ENCODE measurements at places on chromosomes 2 and 18.

DNA sequence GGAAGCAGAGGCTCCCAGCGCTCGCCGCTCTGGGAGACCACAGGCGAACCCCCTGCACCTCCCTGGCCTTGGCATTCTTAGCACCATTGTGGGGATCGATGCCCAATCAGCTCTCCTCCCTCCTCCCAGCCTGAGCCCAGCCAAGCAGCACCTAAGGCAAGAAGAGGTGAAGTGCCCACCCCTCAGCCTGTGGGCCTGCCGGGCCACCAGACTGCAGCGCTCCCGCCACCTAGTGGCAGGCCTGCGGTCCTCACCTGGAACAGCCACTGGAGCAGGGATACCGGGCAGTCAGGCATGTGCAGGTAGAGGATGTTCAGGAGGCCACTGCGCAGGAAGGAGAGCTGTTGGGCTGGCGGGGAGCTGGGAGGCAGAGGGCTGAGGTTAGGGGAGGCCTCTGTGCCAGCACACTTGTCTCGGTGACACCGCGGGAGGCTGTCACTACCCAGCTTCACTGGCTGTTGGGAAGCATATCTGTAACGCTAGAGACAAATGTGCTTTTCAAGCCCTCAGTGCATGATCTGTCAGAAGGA, 35.2 kb downstream of the FAM178B start:
- DNase-seq = peak; percentile 74

DNA sequence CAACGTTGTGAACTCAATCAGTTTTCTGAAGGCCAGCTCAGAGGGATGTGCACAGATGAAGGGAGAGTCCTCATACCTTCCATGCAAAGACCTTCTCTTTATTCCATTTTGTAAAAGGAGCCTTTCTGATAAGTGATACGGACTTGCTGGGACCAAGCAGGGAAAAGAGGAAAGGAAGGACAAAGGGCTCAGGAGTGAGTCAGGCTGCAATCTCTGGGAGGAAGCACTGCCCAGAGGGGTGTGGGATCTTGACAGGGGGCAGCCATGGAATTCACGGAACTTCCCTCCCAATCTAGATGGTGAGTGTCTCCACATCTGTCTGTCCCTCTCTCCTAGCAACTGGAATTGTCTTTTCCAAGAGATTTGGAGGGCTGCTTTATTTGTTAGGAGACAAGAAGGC, 281.4 kb upstream of the CELF4 start:
- DNase-seq = no peak

GRCh38 chr2:158782616-158783015, 12.5 kb upstream of the DAPL1 start:
- DNase-seq = no peak

DNA sequence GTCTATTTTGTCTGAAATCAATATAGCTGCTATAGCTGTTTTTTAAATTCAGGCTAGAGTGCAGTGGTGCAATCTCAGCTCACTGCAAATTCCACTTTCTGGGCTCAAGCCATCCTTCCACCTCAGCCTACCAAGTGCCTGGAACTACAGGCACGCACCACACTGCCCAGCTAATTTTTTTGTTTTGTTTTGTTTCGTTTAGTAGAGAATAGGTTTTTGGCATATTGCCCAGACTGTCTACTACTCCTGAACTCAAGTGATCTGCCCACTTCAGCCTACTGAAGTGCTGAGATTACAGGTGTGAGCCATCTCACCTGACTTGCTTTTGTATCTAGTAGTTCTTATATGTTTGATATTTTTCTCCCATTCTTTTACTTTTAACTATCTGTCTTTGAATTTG, 259.7 kb downstream of the CDH19 start:
- DNase-seq = no peak

DNA sequence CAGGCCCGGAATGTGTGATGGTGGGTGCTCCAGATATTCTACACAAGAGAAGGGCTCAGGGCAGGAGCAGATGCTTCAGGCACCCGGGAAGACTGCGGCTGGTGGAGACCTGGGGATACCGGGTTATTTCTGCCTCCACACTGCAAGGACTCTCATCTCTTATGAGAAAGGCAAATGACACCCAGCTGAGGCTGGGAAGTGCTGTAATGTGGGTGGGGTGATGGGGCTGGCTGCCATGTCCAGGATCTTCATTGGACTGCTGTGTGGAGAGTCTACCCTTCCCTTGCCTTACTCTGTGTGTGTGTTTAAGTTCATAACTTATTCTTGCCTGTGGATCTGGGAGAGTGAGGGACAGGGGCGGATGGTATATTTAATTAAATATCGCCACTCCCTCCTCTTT, 124.1 kb downstream of the KLHL29 start:
- no peak for DNase-seq

GRCh38 chr2:211435331-211435730, 878.9 kb downstream of the CPS1 start:
- DNase-seq = no peak

DNA sequence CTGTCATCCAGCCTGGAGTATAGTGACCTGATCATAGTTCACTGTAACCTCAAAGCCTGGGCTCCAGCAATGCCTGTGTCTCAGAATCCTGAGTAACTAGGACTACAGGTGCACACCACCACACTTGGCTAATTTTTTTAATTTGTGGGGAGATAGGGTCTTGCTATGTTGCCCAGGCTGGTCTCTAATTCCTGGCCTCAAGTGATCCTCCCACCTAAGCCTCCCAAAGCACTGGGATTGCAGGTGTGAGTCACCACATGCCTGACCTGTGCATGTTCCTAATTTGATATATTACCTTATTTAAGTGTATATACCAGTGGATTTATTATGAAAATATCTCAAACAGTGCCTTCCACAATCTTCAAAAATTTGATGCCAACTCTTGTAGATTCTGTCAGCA, 123.6 kb upstream of the XIRP2 start:
- DNase-seq = no peak

GRCh38 chr2:199441759-199442158, 16.0 kb downstream of the SATB2 start:
- DNase-seq = no peak

GRCh38 chr2:205684871-205685313, 2.6 kb downstream of the NRP2 start:
- peak; percentile 48 for DNase-seq

DNA sequence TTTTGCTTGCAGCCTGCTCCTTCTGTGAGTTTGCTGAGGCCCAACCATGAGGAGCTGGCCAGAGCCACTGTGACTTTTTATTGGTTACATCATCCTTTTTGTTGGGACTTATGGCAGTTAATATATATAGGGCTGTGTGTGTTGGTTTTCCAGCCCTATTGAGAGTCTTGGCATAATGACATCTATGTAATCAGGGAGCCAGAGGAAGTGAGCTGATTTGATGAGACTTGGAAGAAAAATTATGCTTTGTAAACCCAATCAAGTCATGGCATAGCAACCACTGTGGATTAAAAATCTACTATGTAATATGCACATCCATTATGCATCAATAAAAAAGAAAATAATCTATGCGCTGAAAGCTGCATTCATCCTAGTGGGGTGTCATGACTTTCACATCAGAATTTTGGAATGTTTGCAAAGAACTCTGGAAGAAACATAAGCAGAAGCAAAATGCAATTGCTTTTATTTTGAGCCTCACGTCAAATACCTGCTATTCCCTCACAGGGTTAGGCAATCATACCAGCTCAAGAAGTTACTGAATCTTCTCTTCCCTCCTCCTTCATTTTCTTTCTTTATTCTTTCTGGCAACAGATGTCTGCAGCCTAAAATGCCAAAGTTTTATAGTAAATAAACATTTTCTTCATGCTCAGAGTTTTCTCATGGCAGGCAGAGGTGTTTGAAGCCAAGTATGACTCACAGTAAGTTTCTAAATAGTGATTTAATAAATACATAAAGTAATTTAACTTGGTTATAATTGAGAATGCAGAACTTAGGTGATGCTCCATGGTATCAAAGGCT, 308.5 kb downstream of the KCNS3 start:
- DNase-seq = no peak

GRCh38 chr18:35038881-35039491, 2.2 kb upstream of the MAPRE2 start:
- no peak for DNase-seq

DNA sequence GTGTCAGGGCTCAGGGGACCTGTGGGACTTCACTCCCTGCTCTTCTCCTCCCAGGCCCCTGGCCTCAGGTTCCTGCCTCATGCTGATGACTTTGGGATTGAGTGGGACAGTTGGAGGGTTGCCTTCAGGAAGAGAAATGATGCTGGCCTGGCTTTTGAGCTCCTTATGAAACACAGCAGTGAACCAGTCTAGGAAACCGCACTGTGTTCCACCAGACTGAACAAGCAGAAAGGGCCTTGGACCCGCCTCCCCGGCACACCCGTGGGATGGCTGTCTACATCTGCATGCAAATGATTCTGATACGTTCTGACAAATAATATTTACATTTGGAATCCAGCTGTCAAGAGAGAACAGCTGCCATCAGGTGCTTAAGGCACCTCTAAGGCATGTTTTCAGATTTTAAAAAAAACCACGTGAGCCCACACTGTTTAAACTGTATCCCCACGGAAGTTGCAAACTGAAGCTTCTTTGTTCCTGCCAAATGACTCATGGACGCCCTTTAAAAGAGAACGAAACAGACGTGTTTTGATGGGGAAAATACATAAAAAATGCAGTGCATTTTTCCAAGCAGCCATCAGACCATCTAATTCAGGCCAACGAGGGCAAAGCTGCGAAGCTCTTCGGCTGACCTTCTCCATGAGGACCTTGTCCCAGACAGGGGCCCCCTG, 27.6 kb upstream of the ASAP2 start:
- peak; percentile 61 for DNase-seq

GRCh38 chr2:121049131-121049530, 235.9 kb downstream of the TFCP2L1 start:
- no peak for DNase-seq

DNA sequence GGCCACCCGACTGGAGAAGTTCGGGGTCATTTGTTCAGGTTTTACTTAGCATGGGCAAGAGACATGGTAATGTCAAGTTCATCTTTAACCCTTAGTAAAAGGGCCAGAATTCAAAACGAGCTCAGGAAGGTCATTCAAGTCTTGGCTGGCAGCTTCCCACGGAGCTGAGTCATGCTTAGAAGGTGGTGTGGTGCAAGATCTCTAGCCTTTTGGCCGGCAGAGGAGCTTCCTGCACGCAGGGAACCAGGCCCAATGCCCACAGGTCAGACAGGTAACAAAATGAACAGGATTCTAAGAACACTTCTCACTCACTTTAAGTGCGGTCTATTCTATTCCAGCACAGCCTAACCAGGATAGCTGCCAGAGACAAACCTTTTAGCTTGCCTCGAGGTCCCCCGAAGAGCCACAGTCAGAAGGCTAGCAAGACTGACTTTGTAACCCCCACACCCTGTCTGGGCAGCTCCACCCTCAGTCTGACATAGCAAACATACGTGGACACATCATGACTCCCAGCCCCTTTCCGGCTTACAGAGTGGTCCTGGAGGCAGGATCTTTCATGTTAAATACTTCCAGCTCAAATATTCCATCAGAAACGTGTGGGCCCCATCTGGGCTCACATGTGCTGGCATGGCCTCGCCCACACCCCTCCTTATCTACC, 292.7 kb downstream of the BCL11A start:
- no peak for DNase-seq

- peak; percentile 54 for DNase-seq
These were observed 154.3 kb downstream of the TTC32 start for GRCh38 chr2:19747310-19748072.

DNA sequence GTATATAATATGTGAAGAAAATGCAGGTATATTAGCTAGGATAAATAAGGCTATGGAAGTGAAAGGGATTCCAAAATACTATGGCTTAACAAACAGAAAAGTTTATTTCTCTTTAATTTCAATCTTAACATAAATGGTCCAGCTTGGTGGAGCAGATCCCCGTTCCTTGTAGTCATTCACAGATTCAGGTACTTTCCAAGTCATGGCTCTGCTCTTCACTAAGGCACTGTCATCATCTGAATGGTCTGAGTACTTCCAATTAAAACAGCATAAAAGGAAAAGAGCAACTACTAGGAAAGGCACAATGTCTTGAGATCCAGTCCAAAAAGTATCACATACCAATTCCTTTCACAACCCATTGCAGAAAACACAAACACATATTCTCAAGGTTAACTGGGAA, 63.4 kb downstream of the OLA1 start:
- DNase-seq = no peak

DNA sequence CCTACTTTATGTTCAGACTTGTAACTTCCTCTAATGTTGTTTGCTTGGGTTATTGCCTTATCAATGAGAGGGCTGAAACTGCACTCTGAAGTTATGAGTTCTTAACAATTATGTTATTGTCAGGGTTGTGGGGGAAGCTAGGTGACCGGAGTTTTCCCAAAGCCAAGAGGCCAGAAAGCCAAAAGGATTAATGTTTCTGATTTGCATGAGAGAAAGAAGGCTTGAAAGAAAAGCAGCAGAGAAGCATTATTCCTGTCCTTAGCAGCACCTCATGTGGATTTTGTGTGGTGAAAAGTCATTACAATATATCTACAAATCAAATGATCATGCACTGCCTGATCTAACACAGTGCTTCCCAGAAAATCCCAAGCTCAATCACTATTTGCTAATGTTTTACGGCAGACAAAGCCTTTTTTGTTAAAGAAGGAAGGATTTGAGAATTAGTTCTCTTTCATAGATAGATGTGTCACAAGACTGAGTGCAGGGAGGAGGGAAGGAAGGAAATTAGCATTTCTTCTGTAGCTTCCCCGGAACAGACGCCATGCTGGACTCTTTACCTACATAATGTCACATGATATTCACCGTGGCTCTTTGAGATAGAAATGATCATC, 203.2 kb downstream of the ALK start:
- DNase-seq = no peak

DNA sequence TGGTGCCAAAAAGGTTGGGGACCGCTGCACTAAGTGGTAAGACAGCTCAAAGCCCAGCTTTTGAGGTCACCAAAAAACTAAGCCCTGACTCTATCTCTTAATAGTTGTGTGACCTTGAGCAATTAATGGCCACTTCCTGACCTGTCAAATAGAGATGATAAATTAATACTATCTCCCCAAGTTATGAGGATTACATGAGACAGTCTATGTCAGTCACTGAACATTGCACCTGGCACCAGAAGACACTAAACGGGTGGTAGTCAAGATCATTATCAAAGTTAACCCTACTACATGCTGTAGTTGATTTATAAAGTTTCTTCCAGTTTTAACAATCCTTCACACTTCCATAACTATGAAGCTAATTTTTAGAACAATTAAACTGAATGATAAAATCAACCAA, 36.5 kb downstream of the STPG4 start:
- DNase-seq = no peak

- peak; percentile 12 for DNase-seq
These were observed 1453.9 kb upstream of the NXPH2 start for GRCh38 chr2:140234116-140234515.

GRCh38 chr2:68193787-68194372, 36.2 kb downstream of the PNO1 start:
- peak; percentile 33 for DNase-seq

DNA sequence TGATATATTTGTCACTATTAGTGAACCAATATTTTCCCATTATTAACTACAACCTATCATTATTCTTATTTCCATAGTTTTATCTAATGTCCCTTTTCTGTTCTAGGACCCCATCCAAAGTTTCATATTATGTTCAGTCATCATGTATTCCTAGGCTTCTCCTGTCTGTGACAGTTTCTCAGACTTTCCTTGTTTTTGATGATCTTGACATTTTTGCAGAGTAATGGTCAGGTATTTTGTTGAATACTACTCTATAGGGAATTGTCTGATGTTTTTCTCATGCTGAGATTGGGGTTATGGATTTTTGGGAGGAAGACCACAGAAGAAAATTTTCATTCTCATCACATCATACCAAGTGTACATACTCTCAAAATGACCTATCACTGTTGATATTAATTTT, 684.6 kb downstream of the PLCL1 start:
- DNase-seq = no peak
